ENCODE measurements at places on chromosomes 4 and X.

DNA sequence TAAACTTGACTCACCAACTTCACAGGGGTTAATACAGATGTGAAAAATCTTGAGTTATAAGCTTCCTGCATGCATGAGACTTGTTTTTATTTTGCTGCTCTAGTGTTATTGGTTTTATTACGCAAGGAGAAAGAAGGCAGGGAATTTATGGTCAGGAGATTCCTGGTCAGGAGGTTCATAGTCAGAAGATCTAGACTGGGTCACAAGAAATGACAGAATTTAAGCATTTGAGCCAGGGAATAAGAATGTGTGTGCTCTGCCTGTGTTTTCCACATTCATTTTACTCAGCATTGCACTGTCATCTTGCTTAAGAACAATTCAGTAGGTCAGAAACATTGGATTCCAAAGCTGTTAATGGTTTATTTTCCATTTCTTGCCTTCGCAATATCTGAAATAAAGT, 2522.1 kb downstream of the ARAP2 start:
- no peak for DNase-seq

DNA sequence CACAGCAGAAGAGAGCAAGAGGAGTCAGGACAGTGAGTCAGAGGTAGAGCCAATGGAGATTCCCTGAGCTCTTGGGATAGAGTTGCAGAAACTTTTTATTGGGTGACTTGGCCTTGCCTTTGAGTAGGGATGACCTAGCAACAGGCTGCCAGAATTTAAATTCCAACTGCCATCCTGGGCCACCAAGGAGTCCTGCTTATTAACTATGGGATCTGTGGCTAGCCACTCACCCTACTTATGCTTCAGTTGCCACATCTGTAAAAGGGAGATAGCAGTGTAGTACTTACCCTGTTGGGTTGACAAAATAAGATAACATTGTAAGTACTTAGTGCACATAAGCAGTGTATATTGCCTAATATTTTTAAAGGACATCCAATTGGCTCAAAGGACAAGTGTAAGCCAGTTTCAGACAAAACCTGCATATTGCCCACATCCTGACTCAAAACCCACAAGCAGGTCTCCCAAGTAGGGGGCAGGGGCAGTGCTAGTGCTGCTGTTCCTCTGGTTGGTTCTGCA, 43.5 kb upstream of the TMEM164 start:
- DNase-seq = no peak

DNA sequence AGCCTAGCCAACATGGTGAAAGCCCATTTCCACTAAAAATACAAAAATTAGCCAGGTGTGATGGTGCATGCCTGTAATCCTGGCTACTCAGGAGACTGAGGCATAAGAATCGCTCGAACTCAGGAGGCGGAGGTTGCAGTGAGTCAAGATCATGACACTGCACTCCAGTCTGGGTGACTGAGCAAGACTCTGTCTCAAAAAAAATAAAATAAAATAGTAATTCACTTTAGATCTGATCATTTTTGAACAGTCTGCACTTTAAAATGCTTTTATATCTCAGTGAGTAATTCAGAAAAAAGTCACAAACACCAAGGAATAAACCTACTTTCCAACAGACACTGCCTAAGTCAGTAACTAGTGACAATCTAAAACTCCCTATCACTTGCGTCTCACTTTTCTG, 25.6 kb upstream of the CORIN start:
- no peak for DNase-seq

DNA sequence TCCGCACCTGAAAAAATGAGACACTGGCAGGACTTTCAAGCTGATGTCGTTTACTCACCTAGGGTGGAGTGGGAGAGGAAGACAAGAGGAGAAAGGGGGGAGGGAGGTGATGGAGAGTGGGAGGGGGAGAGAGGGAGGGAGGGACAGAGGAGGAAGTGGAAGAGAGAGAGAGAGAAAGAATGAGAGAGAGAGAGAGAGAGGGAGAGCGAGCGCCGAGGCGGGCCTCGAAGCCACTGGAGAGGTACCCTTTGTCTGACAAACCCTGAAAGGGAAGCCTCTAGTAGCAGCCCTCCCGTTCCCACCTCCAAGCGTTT, 296 bp upstream of the ADGRL3 start:
- no peak for DNase-seq

- no peak for DNase-seq
Observed at GRCh38 chrX:139851730-139852129, 81.1 kb downstream of the ATP11C start.

DNA sequence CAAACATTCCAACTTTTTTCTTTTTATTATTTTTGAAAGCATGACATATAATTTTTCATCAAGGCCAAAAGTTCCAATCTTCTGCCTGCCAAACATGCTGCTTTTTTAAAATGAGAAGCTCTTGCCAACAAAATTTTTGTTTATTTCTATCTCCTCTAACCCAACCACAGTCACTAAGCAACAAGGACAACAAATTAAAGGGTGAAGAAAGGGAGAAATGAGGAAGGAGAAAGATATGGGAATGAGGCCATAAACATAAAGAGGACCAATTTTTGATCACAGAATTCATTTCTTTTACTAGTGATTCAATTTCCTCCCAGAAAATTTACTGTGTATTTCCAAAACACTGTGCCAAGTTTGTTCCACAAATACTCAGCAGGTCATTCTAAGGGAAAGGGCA, 537.0 kb upstream of the DIAPH2 start:
- no peak for DNase-seq

All from Right ventricle myocardium superior (tissue), 1 donor.